ENCODE measurements at places on chromosomes 2 and 18.

GRCh38 chr2:160940699-160941098, 219.5 kb upstream of the TANK start:
- DNase-seq: no peak

GRCh38 chr18:76892832-76893231, 70.5 kb downstream of the ZNF236 start:
- no peak for DNase-seq

DNA sequence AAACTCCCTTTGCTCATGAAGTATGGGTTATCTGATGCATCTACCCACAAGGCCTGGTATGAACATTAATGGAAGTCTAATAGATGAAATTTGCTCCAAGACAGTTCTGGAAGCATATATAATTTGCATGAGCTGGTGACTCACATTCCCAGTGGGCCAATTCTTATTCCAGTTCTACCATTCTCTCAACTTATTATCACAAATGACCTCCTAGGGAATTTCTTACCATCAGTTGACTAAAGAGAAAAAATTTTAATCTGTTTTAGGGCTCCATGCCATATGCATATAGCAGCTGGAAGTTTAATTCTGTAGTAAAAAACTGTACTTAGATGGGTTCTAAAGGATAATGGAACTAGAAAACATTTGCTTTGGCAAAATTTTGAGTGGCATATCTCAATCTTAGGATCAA, 165.2 kb upstream of the COL3A1 start:
- DNase-seq: no peak

DNA sequence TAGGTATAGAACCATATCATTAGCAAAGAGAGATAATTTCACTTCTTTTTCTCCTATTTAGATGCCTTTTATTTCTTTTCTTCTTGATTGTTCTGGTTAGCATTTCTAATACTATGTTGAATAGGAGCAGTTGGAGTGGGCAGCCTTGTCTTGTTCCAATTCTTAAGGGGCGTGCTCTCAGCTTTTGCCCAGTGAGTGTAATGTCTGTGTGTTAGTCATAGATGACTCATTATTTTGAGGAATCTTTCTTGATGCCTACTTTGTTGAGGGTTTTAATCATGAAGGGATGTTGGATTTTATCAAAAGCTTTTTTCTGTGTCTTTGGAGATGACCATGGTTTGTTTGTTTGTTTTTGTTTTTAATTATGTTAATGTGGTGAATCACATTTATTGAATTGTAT, 1453.1 kb upstream of the SLC39A10 start:
- no peak for DNase-seq

Data from germinal center (tissue), 1 donor.